ENCODE measurements at places on chromosomes 6 and 20.

GRCh38 chr20:33821270-33821836, 10.2 kb downstream of the CHMP4B start:
- no peak for DNase-seq

DNA sequence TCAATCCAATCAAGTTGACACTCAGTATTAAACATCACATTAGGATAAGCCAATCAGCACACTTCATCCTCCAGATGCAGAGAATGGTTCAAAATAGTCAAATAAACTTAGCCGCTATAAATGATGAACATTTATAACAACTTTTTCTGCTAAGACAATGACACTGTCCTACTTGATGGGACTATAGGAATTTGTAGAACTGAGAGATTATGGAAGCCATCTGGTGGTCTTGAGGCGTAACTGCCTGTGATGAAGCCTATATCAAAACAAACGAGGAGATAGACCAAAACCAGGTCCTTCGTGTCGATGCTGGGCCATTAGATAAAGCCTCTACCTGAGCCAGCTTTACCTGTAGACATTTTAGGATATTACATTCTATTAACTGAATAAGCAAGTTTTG, 631.1 kb downstream of the COL12A1 start:
- no peak for DNase-seq

- DNase-seq: no peak
Observed at GRCh38 chr20:46361381-46361780, 45.0 kb downstream of the ELMO2 start.

DNA sequence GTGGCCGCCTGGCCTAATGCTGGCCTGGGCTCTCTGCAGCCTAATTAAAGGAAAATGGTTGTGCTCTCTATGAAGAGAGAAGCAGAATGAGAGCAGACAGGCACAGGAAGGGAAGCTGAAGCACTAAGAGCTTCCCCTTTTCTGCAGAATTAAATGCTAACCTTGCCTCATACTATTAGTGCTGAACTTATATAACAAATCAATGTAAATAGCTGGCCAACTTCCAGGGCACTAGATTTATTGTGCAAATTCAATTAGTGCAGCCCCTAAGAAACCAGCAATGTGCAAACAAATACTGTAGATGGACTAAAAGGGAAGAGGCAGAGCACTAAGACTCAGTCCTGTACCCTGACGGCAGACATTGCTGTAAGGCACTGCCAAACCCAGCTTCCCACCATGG, 36.1 kb upstream of the INSM1 start:
- DNase-seq: no peak

DNA sequence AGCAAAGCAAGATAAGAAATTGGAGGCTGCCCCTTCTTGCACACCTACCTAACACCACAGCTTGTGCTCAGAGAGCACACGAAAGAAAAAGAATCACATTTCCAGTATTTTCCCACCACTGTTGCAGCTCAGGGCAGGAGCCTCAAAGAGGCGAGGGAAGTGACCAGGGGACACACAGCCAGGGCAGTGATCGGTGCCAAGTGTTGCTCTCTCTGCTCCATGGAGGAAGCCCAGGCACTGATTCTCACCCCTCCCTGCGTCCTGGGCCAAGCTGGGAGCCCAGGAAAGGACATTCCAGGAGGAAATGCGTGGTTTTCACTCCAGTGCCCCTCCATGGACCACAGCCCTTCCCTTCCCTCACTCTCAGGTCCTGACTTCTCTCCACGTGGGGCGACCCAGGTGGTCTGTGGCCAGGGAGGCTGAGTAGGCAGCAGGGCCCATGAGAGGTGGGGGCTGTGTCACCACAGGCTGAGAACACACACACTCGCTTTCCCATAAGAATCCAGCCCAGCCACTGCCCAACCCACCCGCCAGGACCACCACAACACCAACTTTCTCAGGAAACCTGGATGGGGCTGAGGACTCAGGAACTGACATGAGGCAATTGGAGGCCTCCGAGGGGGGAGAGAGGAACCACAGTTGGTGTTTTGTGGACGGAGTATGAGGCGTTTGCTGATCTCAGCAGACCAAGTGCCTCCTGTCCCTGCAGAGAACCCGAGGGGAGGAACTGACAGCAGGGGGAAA, 81.7 kb upstream of the MAFB start:
- no peak for DNase-seq

DNA sequence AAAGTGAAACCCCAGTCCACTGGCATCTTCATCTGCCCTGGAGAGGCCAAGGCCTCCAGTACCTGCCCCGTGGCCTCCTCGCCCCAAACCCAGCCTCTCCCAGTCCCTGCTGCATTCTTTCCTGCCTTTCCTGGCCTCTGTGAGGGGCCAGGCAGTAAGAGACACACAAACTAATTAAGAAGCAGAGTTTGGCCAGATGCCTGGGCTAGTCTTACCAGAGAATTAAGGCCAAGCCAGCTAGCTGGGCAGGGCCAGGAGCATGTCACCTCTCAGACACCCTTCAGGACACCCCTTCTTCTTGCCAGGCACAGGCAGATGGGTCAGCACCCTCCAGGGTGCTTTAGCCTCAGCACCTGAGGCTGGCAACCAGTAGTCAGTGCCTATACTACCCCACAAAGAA, 2.4 kb downstream of the MDGA1 start:
- no peak for DNase-seq

DNA sequence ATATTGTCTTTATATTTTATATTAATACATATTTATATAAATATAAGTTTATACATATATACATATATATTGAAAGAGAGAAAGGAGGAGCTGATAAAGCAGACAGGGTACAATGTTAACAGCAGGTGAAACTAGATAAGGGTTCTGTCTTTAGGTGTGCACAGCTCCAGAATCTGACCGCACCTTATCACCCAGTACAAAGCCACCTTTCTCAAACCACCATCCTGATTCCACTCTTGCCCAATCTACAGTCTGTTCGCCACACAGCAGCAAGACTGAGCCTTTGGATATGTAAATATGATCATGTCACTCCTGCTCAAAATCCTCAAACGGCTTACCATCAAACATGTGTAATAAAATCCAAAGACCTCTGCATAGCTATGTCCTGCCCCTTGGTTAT, 34.7 kb upstream of the ASCC3 start:
- no peak for DNase-seq

- no peak for DNase-seq
Observed at GRCh38 chr20:14470231-14470899, 133.0 kb upstream of the FLRT3 start.

DNA sequence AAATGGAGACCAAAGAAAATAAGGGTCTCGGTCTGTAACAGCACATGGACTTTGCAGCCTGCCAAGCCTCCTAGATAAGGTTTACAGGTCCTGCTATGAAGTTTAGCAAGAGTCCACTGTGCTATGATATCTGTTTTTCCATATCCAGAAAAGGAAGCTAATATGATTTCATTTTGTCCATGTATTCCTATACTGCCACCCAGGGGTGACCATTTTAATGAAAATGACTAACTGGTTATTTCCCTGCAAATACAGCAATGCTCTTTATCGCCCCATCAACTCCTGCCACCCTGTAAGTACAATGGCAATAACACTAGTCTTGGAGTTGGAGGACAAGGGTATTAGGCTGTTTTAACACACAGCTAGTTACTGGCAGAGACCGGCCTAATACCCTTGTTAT, 115.2 kb upstream of the GLP1R start:
- DNase-seq: peak; percentile 50

DNA sequence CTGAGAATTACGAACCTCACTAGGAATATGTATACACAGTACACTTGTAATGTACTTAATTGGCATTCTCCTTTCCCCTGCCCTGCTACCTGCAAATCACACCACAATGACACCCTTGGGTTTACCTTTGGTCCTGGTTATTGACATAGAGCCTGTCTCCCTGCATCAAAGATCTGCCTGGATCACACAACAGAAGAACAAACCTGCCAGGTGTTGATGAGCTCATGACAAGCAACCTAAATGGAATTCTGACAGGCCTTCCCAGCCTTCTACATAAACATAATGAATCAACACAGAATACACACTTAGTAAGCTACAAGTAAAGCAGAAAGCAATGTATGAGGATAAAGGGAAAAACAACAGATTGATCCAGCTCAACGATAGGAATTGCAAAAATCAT, 95.6 kb downstream of the HDGFL1 start:
- DNase-seq: no peak

GRCh38 chr6:128803911-128804310, 79.0 kb upstream of the LAMA2 start:
- peak; percentile 41 for DNase-seq

DNA sequence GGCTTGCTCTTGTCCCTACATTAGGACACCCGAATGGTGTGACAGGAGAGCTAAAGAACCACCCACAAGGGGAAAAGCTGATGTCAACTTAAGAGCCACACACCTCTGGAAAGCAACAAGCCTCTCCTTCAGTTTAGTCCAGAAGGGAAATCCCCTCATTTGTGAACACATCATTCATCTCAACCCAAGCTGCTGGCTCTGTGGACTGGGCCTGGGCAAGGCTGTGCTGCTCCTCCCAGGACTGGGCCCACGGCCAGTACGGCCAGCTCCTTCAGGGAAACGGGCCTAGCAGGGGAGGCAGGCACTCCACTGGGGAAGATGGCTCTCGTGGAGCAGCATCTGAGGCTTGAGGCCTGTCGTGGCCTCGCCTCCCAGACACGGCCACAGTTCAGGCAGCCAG, 12.8 kb upstream of the SLC4A11 start:
- no peak for DNase-seq

DNA sequence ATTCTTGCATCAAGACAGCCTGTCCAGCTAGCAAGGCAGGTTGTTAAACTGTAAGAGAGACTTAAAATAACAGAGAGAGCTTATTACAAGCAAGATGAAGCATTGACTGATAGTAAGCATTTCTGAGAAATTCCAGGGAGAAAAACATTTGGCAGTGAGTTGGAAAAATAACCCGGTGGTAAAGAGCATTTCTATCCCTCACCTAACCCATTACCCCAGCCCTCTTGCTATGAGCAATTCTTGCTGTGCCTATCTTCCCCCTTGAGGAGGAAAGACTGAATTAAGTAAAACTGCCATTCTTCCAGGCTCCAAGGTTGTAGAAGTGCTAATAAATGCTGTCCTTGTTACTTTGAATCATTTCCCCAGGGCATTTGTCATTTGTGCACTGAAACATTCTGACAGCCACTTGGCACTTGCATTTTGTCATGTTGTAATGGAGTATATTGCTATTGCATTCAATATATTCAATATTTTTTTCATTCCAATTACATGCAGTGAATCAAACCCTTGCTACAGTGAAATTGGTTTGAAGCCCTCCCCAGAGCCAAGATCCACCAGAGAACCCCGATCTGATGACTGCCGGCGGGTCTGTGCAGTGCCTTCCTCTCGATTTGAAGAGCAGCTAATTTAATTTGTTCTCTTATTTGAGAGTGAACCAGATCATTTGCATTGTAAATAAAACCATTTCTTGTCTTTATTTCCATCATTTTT, 291.1 kb downstream of the HIVEP2 start:
- DNase-seq: no peak

GRCh38 chr6:157603314-157603940, 219.6 kb upstream of the SNX9 start:
- DNase-seq: no peak

DNA sequence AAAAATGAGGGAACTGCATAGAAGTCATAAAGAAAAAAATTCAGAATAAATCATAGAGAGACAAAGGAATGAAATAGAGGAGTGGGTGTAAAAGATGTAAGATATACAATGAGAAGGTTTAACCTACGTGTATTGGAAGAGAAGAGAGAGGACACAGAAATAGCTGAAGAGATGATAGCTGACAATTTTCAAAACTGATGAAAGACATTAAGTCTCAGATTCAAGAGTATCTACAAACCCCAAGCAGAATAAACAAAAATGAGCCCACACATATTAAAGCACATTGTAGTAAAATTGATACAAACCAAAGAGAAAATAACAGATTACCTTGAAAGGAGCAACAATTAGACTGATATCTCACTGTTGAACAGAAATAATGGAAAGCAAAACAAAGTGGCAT, 143.3 kb upstream of the PRND start:
- no peak for DNase-seq

DNA sequence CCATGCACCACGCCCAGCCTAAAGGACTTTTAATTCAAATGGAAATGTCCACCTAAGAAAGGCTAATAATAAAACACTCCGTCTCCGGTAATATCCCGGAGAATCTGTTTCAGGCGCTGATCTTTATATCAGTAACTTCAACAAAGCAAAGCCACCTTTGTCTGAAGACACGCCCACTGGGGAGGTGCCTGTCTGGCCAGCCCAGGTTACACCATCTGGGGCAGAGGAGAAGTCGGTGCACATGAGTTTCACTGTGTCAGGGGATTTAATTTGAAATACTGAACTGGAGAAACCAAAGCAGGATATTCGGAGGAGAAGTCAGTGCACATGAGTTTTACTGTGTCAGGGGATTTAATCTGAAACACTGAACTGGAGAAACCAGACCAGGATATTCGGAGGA, 9.4 kb downstream of the SERPINB6 start:
- no peak for DNase-seq

- DNase-seq: peak; percentile 82
Observed at GRCh38 chr20:41095110-41095969, 42.0 kb upstream of the PLCG1 start.

GRCh38 chr6:36339146-36339545, 2.5 kb upstream of the BNIP5 start:
- DNase-seq: no peak

DNA sequence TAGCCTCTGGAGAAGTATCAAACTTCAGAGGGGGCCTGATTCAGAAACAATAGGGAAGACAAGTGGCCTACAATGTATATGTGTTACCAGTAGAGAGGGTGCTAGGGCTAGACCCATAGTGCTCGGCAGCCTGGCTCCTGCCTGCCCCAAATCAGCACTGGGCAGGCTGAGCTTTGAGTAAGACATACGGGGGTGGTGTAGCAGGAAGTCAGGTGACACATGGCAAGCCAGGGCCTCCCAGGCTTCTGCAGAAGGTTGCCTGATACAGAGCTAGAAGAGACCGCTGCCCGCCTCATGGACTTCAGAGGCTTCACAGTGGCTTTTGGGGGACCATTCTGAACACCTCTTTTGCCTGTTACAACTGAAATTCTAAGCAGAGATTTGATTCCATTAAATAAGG, 43.4 kb downstream of the RALY start:
- DNase-seq: peak; percentile 14

DNA sequence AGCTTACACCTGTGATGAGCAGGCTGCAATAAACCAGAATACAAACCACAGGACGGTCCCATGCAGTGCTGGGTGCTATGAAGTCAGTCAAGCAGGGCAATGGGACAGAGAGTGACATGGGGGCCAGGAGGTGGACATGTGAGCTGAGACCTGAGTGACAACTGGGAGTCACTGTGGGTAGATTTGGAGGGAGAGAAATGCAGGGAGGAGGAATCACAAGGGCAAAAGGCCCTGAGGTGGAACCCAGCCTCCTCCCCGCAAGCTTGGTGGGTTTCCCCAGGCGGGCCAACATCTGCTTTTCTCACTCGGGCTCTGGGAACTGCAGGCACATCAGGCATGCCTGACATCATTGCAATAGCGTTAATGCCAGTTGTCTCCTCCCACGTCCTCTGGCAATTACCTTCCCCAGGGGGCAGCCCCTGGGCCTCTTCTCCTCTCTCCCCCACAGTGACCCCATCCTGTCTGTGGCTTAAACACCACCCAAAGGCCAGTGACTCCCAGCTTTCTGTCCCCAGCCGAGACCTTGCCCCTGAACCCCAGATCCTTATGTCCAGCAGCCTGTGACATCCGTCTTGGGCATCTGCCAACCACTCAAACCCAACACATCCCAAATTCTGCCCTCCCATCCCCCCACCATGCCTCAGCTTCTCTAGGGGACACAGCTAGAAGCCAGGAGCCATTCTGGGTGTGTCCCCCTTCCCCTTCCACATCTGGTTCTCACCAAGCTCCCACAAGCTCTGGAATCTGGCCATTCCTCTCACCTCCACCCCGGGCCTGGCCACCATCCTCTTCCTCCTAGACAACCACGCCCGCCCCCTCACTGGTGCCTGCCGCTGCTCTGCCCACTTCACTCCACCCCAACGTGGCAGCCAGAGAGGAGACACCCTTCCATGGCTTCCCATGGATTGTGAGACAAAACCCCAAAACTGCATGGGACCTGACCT, 28.2 kb downstream of the PDRG1 start:
- DNase-seq: no peak
